ENCODE measurements at places on chromosomes 7 and 10.

DNA sequence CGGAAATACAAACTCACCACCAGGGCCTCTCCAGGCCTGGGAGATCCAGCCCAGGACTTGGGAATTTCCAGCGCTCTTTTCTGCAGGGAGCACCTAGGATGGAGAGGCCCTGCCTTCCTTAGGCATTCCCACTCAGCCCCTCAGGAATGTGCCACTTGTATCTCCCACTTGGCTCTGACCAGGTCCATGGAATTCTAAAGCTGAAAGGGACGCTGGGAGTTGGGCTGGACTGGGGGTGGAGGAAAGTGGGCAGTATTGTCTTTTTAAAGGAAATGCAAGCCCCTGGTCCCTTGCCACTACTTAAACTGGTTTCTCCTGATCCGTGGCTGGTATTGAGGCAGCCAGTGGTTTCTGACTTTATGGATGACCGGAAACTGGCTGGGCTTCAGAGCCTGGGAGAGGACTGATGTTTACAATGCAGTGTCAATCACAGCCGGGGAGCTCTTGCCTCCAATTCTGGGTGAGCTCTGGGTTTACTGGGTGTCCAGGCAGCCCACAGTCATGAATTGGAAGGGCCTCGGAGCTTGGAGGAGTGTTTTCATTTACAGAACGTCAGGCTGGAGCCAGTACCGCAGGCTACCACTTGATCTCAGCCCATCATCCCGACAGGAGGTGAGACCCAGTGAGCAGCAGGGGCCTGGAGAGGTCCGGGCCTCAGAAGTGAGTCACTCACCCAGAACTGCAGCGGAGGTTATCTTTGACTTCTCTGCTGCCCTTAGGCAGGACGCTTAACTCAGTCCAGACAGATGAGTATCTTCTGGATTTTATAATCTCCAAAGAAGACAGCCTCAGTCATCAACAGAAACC is 27.3 kb downstream of the AGAP3 start:
- DNase-seq: no peak

- DNase-seq: no peak
Measured at GRCh38 chr10:132712291-132712690, 73.7 kb downstream of the NKX6-2 start.

DNA sequence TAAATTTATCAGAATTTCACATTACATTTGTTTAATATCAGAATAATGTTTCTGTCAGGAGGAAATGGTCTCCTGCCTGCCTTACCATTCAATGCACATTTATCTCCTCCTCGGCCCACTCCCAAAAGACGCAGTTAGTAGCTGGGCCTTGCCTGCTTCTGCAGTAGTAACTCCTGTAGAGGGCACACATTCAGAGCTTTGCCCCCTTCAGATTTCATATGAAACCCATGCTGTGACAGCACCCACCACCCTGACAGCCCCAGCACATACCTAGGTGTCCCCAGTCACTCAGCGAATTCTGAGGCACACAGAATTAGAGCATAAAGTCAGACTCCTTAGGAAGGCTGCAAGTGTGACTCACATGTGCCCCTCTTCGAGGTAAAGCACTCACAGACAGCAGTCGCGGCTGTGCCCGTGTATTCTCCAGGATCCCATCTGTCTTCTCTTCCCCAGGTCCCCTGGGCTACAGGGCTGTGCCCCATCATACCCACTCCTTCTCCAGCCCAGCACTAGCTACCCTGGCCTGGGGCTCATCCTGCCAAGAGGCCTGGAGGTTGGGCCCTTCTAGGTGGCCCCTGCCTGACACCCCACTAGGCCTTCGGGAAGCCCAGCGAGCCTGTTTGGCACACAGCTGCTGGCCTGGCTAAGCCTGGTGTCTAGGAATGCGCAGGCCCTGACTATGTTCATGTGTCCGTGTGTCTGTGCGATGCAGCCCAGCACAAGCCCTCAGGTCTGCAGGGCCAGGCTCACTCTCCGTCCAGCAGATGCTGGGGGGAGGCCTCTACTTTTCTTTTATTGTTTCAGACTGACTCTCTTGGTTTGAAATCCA is 4.7 kb upstream of the DEPP1 start:
- no peak for DNase-seq

DNA sequence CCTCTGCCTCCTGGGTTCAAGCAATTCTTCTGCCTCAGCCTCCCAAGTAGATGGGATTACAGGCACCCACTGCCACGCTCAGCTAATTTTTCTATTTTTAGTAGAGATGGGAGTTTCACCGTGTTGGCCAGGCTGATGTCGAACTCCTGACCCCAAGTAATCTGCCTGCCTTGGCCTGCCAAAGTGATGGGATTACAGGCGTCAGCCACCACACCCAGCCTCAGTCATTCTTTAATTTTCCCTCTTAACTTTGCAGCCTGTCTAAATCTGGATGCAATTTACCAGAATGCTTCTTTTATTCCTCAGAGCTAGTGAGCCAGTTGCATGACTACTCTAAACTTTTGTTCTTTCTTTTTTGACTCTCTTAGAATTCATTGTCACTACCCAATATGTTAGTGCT is 90.5 kb upstream of the CSTF2T start:
- DNase-seq: no peak

GRCh38 chr10:104293011-104293410 is 24.0 kb downstream of the GSTO2 start:
- DNase-seq: no peak

DNA sequence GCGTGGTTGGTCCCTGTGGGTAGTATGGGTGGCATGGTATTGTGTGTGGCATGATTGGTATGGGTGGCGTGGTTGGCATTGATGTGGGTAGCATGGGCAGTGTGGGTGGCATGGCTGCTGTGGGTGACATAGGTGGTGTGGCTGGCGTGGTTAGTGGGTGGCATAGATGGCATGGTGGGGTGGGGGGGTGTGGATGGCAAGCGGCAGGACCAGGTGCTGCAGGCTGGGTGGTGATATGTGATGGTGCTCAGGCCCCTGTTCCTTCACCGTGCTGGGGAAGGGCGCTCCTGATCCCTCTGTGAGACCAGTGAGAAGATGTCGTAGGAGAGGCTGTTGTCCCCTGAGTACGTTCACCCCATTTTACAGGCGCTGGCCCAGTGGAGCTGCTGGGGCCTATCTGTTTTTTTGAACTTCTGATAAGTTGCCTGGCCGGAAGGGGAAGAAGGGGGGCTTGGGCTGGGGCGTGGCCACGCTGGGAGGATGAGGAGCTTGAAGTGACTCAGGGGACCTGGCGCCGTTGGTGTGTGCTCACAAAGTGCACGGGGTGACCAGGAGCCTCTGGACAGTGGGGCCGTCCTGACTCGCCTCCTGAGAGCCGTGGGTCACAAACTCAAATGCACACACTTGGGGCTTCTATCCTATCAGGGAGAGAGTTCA is 17.5 kb downstream of the INPP5A start:
- no peak for DNase-seq

GRCh38 chr7:116423499-116423898 is 76.0 kb upstream of the CAV2 start:
- no peak for DNase-seq

GRCh38 chr7:156156734-156157408 is 344.6 kb upstream of the SHH start:
- DNase-seq: peak; percentile 42

GRCh38 chr10:62788861-62789467 is 15.6 kb upstream of the ADO start:
- DNase-seq: no peak

DNA sequence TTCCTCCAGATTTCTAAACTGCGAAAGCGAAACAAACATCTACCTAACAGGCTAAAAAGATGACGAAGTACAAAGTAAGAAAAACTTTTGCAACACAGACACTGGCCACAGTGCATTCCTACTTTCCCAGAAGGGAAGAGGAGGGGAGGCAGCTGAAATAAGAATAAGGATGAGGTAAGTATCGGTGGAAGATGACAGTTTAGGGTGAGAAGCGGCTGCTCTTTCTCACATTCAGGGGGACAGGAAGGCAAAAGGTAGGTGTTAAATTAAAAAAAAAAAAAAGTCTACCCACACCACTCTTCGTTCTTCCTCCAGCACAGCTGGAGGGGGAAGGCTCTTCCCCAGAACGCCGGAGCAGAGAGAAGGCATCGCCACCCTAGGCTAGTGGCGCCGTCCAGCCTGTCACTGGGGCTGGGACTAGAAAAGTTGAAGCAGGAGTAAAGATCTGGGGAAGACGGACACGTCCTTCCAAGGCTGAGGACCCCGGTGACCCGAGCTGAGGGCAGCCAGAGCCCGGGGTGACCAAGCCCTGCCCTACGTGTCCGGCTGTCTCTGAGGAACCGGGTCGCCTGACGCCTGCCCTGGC is 846 bp downstream of the DNAJC1 start:
- DNase-seq: peak; percentile 58

- no peak for DNase-seq
Measured at GRCh38 chr7:24406053-24406788, 122.2 kb downstream of the NPY start.

DNA sequence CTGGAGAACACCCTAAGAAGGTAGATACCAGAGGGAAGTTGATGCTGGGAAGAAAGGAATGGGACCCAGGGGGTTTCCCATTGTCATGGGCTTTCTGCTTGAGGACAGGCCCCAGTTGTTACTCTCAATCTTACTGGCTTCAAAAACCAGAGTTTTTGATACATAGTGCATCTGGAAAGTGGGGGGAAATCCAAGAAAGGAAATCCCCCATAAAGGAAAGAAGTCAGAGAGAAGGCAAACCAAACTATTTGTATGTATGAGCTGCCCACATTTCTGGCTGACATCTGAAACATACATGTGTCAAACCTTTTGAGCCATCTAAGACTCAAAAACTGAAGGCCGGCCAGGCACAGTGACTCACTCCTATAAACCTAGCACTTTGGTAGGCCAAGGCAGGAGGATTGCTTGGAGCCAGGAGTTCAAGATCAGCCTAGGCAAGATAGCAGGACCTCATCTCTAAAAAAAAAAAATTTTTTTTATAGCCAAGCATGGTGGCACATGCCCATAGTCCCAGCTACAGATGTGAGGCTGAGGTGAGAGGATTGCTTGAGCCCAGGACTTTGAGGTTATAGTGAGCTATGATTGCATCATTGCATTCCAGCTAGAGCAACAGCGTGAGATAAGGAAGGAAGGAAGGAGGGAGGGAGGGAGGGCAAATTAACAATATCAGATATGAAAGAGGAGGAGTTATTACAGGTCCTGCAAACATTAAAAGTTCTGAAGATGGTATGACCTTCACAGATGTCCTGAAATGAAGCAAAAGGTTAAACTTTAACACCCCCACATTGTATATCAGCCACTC is 6.7 kb upstream of the COA1 start:
- DNase-seq: no peak
